ENCODE measurements at places on chromosomes 2 and 18.
A peak's percentile ranks its signal among the peaks of the same experiment; 100 is the strongest.

DNA sequence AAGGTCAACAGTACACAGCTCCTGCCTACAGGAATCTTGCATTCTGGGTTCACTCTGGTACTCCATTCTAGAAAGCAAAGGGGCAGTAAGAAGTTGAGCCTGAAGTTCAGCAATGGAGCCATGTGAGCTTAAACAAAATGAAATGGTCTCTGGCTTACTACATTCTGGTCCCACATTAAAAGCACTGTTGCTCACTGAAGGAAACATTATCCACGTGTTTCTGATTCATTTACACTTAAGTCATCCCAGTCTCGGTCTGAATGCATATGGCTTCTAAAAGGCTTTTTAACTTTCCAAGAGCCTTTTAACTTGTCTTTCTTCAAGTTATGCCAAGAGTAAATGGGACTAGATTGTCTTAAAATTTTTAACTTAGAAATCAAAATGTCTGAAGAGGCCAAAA, 177.8 kb downstream of the LNPK start:
- H3K27me3 ChIP-seq: peaks cover 16% of the 10 kb centered on the region
- no peak overlapping the region for H3K27ac ChIP-seq
- no peak overlapping the region for H3K4me3 ChIP-seq
- H3K4me1 ChIP-seq: no peaks in the 10 kb centered on the region
- H3K36me3 ChIP-seq: no peaks in the 10 kb centered on the region
- no peak for DNase-seq

GRCh38 chr2:20403774-20404312, 43.0 kb upstream of the RHOB start:
- no peak for DNase-seq
- peaks cover 3% of the 10 kb centered on the region for H3K36me3 ChIP-seq
- peaks cover 17% of the 10 kb centered on the region for H3K27me3 ChIP-seq
- H3K4me3 ChIP-seq: no peak overlapping the region

DNA sequence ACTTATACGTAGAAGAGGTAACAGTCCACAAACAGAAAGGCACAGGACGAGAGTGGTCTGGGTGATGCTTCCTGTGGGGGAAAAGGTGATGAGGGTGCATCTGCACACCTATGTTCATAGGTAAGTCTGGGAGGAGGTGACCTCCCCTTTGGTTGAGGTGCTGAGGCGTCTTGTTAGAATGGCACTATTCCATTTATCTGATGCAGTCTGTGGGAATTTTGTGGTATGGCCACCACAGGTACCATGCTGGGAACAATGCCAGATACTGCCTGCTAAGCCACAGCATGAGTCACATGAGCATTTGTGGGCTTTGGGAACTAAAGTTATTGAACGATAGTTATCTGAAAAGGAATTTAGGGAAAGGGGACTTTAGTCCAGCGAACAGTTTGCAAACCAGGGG, 27.9 kb downstream of the IL37 start:
- no peaks in the 10 kb centered on the region for H3K36me3 ChIP-seq
- no peak overlapping the region for H3K4me3 ChIP-seq
- peaks cover 22% of the 10 kb centered on the region for H3K27me3 ChIP-seq
- H3K27ac ChIP-seq: no peak overlapping the region
- no peak for DNase-seq

DNA sequence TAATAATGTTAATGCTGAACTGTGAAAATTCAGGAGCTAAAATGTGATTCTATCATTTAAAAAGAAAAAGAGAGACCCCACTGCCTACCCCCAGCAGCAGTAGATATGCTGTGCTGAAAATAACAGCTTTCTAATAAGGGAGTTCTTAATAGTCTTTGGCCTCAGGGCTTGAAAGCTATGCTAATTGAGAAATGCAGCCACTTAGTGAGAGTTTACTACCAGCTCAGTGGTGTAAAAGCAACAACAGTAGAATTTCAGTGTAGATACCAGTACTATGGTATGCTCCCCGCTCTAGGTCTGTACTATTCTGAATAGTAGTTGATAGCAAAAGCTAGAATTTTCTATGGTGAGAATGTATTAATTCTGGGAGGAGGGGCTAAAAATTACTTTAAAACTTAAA, 303.1 kb upstream of the VWC2L start:
- no peak overlapping the region for H3K4me3 ChIP-seq
- H3K27me3 ChIP-seq: no peaks in the 10 kb centered on the region
- no peaks in the 10 kb centered on the region for H3K36me3 ChIP-seq
- no peak overlapping the region for H3K27ac ChIP-seq
- DNase-seq: no peak

DNA sequence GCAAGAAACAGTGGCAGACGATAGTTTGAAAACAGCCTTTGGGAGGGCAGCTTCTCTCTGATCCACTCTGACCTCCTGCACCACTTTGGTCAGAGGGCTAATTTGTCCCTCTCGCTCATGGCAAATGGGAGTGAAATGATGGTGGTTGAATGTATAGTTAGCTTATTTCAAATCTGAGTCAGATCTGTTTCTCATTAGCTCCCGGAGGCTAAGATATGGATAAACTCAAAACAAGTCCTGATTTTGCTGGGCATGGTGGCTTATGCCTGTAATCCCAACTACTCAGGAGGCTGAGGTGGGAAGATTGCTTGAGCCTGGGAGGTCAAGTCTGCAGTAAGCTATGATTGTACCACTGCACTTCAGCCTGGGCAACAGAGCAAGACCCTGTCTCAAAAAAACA, 145.0 kb downstream of the ALK start:
- H3K27me3 ChIP-seq: peaks cover 5% of the 10 kb centered on the region
- H3K4me3 ChIP-seq: no peak overlapping the region
- no peak for DNase-seq
- H3K36me3 ChIP-seq: no peaks in the 10 kb centered on the region
- no peak overlapping the region for H3K27ac ChIP-seq

- peak; percentile 37 for DNase-seq
- peaks cover 34% of the 10 kb centered on the region for H3K36me3 ChIP-seq
- no peaks in the 10 kb centered on the region for H3K27me3 ChIP-seq
- H3K4me3 ChIP-seq: no peak overlapping the region
Measured at GRCh38 chr2:106115250-106115649, 78.9 kb downstream of the UXS1 start.

- no peaks in the 10 kb centered on the region for H3K27me3 ChIP-seq
- H3K36me3 ChIP-seq: no peaks in the 10 kb centered on the region
- no peak for DNase-seq
Measured at GRCh38 chr18:56235481-56236013, 402.8 kb downstream of the TXNL1 start.

GRCh38 chr2:201904538-201905420, 98.4 kb downstream of the CDK15 start:
- peaks cover 36% of the 10 kb centered on the region for H3K27me3 ChIP-seq
- H3K27ac ChIP-seq: no peak overlapping the region

GRCh38 chr2:178397002-178397605, 53.9 kb downstream of the PRKRA start:
- H3K36me3 ChIP-seq: peaks cover under 1% of the 10 kb centered on the region
- H3K27me3 ChIP-seq: peaks cover 17% of the 10 kb centered on the region
- no peak overlapping the region for H3K4me3 ChIP-seq
- no peak for DNase-seq
- H3K4me1 ChIP-seq: peaks cover 16% of the 10 kb centered on the region

DNA sequence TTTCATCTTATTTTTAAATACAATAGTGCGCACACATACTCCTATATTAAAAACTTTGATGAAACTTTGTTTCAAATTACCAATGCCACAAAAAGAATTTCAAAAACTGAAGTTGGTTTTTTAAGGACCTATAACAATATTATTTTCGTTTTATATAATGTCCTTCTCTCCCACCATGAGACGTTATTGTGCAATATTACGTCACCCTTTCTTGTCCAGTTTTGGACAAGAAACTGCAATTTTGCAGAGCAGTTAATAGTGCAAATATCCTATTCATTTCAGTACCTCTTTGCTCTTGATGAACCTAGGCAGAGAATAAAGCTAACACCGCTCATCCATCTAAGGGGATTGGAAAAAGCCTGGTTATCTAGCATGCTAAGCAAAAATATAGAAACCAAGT, 9.7 kb upstream of the ZNF516 start:
- no peaks in the 10 kb centered on the region for H3K36me3 ChIP-seq
- H3K4me1 ChIP-seq: no peaks in the 10 kb centered on the region
- H3K27ac ChIP-seq: no peak overlapping the region

- no peak overlapping the region for H3K27ac ChIP-seq
- H3K4me3 ChIP-seq: no peak overlapping the region
- peaks cover 2% of the 10 kb centered on the region for H3K4me1 ChIP-seq
Measured at GRCh38 chr2:182907081-182907830, 40.8 kb upstream of the FRZB start.

DNA sequence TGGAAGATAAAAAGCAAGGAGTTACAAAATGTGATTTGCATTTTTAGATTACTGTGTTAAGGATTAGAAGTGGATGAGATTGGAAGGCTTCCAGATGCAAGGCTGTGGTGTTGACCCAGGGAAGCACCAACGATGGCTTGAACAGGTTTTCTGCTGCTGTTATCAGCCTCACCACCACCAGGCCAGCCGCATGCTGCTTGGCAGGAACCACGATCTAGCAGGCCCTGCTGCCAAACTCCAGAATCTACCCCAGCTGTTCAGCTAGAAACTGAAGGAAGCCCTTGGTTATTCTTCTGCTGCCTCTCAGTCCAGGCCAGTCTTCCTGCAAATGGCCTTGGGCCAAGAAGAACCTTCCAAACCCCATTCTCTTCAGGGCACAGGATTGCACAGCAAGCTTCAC, 133.9 kb downstream of the MTCL1 start:
- H3K27ac ChIP-seq: no peak overlapping the region
- no peak overlapping the region for H3K4me3 ChIP-seq
- no peaks in the 10 kb centered on the region for H3K36me3 ChIP-seq
- no peak for DNase-seq
- no peaks in the 10 kb centered on the region for H3K27me3 ChIP-seq

DNA sequence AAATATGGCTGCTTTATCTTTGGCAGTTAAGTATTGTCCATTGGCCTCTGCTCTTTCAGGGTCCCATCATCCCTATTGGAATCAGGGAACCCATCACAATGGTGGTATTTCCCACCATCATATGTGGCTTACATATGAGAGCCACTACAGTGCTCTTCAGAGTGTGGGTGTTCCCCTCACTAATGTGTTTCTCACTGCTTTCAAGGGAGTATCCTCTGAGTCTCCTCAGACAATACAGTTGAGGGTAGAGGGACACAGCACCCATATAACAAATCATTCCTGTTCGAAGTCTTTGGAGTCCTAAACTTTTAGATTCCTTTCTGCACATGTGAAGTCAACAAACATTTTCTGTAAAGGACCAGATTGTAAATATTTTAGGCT, 48.8 kb upstream of the DNAJC10 start:
- H3K4me3 ChIP-seq: no peak overlapping the region
- H3K36me3 ChIP-seq: no peaks in the 10 kb centered on the region
- no peaks in the 10 kb centered on the region for H3K4me1 ChIP-seq
- no peak overlapping the region for H3K27ac ChIP-seq
- DNase-seq: no peak
- H3K27me3 ChIP-seq: peaks cover 4% of the 10 kb centered on the region

DNA sequence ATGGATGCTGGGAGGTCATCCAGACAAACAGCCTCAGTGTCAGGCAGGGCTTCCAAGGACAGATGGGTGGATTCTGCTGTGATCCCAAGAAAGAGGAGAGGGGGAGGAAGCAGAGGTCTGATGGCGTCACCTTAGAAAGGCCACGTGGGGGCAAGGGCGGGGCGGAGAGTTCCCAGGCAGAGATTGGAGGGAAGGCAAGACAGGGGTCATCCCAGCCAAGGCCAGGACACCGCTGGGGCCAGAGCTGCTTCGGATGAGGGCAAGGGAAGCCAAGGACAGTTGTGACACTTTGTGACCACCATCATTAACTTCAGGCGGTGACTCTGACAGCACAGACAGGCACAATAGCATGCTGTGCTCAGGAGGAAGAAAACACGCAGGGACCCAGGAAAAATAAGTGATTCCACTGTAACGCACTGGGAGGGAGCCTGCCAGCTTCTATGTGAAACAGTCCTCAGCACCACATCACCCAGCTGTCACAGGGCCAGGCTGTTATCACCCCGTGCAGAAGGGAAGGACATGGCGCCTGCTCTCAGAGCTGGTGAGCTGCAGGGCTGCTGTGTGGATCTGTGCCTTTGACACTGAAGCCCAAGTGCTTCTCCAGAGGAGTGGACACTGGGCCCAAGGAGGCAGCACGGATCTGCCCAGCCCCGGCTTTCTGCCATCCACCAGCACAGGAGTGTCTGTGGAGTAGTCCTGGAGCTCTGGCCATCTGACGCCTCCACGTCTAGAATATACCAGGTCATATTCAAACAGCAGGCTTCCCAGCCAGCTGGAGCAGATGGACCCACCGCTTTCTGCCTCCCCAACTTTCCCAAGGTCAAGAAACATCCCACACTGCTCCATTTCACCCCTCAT, 204.1 kb downstream of the NDUFA10 start:
- peak; percentile 25 for DNase-seq
- no peaks in the 10 kb centered on the region for H3K4me1 ChIP-seq
- H3K27me3 ChIP-seq: peaks cover 4% of the 10 kb centered on the region

GRCh38 chr2:108139521-108139920, 100.2 kb upstream of the SULT1C3 start:
- H3K27ac ChIP-seq: no peak overlapping the region
- no peak for DNase-seq
- no peaks in the 10 kb centered on the region for H3K4me1 ChIP-seq
- H3K4me3 ChIP-seq: no peak overlapping the region

DNA sequence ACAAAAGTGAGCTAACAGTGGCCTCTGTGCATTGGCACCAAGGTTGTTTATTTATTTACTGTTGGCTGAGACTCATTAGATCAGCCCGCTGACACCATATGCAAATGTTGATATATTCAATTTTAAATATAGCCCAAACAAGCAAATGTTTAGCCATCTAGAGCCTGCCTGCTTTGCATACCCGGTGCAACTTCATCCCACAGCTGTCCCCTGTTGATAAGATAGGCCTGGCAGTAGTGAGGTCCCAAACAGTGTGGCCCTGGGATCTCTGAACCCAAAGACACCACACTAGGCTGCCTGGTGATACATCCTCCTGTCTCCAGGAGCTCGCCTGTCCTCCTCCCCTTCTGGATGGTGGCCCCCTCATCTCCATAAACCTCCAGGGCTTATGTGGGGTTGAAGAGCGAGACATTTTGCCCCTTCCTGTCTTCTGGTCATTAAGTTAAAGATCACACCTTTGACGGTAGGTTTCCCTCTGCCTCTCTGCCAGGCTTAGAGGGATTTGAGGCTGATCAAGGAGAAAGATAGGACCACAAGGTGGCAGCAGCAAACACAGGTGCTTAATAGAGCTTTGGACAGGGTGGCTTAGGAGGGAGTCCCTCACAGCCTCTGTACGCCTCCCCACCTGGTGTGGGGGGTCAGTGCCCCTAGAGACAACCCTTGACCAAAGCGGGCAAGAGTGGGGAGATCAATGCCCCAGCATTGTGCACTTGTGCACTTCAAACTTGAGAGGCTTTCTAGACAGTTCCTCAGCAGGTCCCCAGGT, 23.7 kb upstream of the MYO5B start:
- H3K27ac ChIP-seq: no peak overlapping the region
- no peaks in the 10 kb centered on the region for H3K4me1 ChIP-seq
- peaks cover 30% of the 10 kb centered on the region for H3K27me3 ChIP-seq

GRCh38 chr2:230343747-230344146, 16.8 kb downstream of the SP140L start:
- H3K4me1 ChIP-seq: peaks cover 64% of the 10 kb centered on the region
- H3K27me3 ChIP-seq: no peaks in the 10 kb centered on the region
- no peak for DNase-seq
- H3K27ac ChIP-seq: peak overlapping the region; percentile 56
- peaks cover 68% of the 10 kb centered on the region for H3K36me3 ChIP-seq

GRCh38 chr2:235502336-235502735, 8.5 kb downstream of the AGAP1 start:
- H3K27me3 ChIP-seq: peaks cover 44% of the 10 kb centered on the region
- H3K4me1 ChIP-seq: peaks cover 12% of the 10 kb centered on the region
- no peak overlapping the region for H3K4me3 ChIP-seq
- no peak for DNase-seq
- H3K36me3 ChIP-seq: no peaks in the 10 kb centered on the region

- H3K36me3 ChIP-seq: no peaks in the 10 kb centered on the region
- H3K27me3 ChIP-seq: no peaks in the 10 kb centered on the region
- no peak overlapping the region for H3K27ac ChIP-seq
- no peak overlapping the region for H3K4me3 ChIP-seq
- no peak for DNase-seq
Measured at GRCh38 chr18:73340135-73340977, 472.6 kb upstream of the NETO1 start.

Data from activated CD8-positive, alpha-beta memory T cell treated with anti-CD3 and anti-CD28 coated beads, Interleukin-2, amount 10 ng/mL, durations not matched to agents 7 days and 5 days (primary cell).